Ovary (tissue), 10 donors: ENCODE measurements at places on chromosomes 12 and 14.

DNA sequence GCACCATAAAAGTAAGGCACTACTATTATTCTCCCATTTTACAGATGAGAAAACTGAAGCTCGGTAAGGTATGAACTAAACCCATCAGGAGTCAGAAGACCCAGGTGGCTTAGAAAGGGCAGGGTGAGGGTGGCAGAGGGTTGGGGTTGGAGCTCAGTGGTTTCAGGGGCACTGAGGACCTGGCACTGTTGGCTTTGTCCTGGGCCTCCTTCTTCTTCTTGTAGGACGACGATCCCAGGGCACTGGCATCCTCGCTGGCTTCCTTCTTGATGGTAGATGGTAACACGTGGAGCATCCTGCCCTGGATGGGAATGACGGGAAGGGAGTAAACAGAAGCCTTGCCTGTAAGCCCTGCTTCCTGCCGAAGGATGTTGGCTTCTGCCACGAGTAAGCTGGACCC lies 19.9 kb downstream of the RBM19 start:
- no peak for DNase-seq

- no peak for DNase-seq
These were observed 64.5 kb upstream of the STK38L start for GRCh38 chr12:27179400-27180214.

DNA sequence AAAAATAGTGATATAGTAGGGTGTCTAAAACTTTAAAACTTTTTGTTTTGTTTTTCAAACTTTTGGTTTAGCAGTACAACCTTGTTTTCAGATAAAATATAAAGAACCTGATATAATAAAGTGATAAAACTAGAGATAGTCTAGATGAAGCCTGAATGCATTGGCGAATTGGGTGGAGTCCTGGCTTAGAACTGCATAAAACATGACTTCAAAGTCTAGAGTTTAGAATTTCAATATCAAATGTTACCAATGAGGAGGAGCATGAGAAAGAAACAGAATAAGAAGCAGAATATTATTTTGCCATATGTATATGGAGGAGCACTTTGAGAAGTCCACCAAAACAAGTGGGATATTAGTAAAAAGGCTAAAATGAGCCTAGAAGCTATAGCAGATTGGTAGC lies 263.6 kb downstream of the TMEM117 start:
- no peak for DNase-seq

- no peak for DNase-seq
These were observed 13.9 kb downstream of the JDP2 start for GRCh38 chr14:75441728-75442127.

DNA sequence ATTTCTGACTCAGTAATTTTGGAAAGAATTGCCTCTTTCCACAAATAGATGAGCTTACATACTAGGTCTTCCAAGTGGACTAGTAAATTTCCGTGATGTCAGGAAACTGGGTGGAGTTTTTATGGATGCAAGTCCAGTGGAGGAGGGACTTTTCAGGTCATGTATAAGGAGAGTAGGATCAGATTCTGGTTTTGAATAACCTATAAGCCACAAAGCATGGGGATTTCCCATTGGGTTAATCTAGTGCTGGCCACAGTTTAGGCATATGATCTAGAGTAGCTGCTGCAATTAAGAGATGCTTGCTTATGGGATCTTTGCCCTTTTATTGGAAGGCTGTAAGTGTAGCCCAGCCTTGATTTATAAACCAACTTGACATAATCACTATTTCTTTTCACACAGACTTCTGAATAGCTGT lies 33.8 kb downstream of the STK38L start:
- DNase-seq: peak; percentile 39

DNA sequence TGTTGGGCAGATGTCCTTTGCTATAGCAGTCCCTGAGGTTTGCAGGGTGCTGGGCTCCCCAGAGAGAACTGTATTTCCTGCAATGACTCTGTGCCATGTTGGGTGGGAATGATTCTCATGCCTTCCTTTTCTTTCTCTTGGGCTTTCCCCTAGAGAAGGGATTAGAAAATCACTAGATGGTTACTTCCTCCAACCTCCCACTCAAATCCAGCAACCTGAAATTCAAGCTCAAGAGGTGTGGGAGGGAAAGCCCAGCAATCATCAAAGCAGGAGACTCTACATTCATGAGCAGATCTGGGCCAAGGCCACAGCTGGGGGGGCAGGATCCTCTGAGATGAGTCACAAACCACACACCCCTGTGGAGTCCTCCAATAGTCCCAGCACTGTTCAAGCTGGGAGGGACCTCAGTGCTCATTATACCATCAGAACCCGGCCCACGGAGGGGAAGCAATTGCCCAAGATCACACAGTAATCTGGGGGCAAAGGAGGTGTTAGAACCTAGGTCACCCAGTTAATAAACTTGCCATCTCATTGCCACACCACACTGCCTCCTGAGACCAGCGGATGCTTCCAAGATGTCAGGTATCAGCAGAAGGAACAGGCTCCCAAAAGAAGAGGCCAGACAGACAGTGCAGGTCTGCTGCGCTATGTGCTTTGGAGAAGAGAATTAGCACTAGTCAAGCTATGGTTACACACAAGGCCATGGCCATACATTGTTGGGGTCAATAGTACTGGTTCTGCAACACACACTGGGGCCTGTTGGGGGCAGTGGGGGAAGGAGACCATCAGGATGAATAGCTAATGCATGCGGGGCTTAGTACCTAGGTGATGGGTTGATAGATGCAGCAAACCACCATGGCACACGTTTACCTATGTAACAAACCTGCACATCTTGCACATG lies 65.7 kb downstream of the TTC9 start:
- no peak for DNase-seq

DNA sequence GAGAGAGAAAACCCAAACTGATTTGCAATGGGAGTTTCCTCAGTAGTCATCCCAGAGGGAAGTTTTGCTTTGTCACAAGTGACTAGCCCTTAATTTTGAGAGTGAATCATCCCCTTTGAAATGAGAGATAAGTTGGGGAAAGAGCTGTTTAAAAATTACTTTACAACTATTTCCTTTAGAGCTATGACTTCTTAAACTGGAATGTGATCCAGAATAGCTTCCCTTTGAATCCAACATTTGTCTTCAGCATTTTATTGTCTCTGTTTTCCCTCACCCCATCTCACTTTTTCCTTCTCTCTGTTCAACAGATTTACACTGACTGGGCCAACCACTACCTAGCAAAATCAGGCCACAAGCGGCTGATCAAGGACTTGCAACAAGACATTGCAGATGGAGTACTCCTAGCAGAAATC lies 109.3 kb downstream of the NAV3 start:
- no peak for DNase-seq

DNA sequence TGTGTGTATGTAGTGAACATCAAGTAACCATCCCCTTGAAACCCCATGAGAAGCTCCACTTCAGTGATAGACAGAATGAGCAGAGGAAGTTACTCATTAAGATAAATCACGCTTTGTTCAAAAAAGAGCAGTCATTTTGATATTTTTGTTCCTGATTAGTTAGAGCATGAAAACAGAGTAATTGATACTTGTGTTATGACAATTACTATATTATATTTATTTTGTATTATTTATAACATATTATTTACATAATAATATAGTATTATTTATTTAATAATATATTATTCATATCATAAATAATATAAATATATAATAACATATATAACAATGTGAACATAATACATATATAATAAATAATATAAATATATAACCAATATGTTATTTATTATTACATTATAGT lies 580.9 kb downstream of the SOX5 start:
- DNase-seq: no peak

DNA sequence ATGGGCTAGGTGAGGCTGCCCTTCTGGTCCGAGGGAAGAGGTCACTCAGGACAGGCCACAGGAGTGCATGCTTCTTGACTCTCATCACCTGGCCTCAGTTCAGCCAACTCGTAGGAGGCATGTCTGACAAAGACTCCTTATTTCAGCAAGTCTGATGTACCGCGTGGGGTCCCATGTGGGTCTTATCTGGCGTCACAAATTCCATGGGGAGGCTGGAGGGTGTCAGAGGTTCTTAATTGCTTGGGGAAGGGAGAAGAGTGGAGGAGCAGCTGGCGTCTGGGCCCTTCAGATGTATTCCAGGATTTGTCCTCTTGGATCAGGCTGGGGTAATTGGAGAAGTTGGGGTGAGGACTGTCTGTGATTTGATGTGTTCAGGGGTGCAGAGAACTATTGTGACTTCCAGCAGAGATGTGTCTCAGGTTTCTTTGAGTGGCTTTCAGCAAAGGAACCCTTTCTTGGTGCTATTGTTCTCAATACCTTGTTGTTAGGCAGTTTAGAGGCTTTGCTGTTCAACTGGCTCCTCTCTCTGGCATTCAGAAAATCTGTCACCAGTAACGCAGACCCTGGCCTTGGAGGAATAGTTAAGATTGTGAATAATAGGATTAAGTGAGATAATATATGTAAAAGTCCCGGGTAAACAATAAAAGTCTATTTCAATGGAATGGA lies 60.1 kb downstream of the SUSD6 start:
- DNase-seq: no peak

- no peak for DNase-seq
These were observed 2.1 kb upstream of the GPD1 start for GRCh38 chr12:50101663-50102062.

- no peak for DNase-seq
These were observed 22.2 kb downstream of the UBE2N start for GRCh38 chr12:93419388-93420034.

- DNase-seq: no peak
These were observed 1324.7 kb downstream of the AACS start for GRCh38 chr12:126389961-126390360.

- DNase-seq: no peak
These were observed 411.4 kb upstream of the SOX5 start for GRCh38 chr12:24360907-24361306.

DNA sequence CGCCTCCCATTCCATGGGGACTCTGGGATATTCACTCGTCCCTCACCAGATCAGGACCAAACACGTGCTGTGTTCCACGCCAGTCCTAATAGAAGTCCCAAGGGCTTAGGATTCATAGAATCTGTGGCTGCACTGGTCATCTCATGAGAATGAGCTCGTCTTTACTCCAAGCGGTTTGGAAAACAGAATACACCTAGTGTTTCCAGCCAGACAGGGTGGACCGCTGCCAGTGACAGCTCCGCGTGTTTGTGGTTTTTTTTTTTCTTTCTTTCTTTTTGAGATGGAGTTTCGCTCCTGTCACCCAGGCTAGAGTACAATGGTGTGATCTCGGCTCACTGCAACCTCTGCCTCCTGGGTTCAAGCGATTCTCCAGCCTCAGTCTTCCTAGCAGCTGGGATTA lies 75.1 kb downstream of the GLT1D1 start:
- no peak for DNase-seq

GRCh38 chr12:106288494-106289195 lies 13.9 kb upstream of the TCP11L2 start:
- DNase-seq: no peak

- DNase-seq: no peak
These were observed 16.8 kb downstream of the GALNT6 start for GRCh38 chr12:51374361-51374760.

DNA sequence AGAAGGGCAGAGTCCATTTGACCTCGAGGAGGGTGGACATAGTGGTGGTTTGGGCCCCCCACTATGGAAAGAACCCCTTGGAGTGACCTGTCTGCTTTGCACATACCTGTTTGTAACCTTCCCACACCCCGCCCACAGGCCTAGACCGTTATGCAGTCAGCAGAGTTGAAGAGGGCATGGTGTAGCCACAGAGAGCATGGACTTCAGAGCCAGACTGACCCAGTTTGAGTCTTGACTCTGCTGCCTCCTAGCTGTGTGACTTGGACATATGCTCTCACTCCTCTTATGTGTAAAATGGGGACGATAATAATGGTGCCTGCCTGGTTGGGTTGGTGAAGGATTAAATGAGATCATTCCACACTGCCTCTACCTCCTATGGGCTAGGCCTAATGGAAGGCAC lies 40.9 kb upstream of the NOS1 start:
- no peak for DNase-seq

- no peak for DNase-seq
These were observed 8.1 kb downstream of the TMEM179 start for GRCh38 chr14:104596451-104596918.

GRCh38 chr12:107126796-107127481 lies 33.6 kb upstream of the CRY1 start:
- DNase-seq: no peak

GRCh38 chr12:112352921-112353320 lies 29.3 kb downstream of the HECTD4 start:
- DNase-seq: no peak

DNA sequence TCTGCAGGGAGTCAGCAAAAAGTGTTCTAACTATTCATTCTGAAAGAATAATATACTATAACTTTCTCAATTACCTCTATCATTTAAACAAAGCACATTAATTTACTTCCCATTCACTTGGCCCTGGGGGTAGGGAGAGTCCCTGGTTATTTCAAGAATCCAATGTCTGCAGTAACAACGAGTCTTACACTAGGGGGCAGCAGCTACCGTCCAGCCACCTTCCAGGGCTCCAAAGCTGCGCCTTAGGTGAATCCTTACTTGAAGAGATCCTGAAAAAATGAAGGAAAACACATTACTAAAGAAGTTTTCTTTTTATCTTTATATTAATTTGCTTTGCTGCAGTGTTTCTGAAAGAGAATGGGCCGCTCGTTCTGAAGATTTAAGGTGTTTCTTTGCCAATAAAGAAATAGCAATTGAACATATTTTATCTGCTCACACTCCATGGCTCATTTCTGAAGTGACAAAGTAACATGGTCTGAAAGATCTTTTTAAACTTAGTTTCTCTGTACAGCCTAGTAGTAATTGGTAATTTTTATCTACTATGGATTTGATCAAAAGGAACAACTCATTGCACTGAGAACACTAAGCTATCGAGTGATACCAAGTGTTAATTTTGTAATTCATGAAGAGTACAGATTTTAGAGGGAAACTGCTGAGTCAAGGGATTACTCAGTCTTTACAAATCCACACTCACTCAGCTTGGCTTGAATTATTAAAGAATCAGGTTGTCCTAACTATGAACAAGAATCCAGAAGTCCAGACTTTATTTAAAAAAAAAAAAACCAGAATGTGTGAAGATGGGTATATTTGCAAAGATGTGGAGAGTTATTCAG lies 27.6 kb downstream of the BHLHE41 start:
- DNase-seq: peak; percentile 73

DNA sequence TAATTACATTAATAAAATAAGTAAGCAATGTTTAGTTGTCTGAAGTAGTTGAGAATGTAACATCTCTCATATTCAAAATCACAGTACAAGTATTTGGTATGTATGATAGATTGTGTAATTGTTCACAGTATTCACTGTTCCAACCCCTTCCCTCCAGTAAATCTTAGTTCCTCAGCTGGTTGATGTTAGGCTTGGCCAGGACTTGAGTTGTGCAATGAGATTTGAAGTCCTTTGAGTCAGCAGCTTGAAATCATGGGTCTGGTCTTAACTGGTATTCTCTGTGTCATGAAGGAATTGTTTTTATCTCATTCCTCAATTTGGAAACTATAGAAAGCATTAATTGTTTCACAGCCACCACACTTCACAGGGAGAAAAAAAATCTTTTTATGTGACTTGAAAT lies 477.1 kb downstream of the FSCB start:
- no peak for DNase-seq

DNA sequence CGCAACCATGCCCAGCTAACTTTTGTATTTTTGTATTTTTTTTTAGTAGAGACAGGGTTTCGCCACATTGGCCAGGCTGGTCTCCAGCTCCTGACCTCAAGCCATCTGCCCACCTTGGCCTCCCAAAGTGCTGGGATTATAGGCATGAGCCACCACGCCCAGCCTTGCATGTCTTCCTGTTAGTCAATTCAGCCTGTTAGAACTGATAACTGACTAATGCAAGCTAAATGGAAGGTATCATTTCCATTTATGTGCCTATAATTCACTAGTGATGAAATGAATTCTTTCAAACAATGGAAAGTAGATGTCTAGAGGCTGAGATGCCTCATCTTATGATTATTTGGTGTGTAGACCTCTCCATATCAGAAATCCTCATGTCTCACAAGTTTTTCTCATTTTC lies 37.3 kb upstream of the DIP2B start:
- no peak for DNase-seq
